ENCODE measurements at places on chromosomes 1 and 21. TPM values are rescaled to one million over a fixed set of nuclear protein-coding genes. Genes with fewer than 3 reads are reported as not detected.

LACTBL1 gene
- total RNA-seq: not detected

OR2L13 gene
- not detected for total RNA-seq

TCHHL1 gene
- not detected for total RNA-seq

DNA sequence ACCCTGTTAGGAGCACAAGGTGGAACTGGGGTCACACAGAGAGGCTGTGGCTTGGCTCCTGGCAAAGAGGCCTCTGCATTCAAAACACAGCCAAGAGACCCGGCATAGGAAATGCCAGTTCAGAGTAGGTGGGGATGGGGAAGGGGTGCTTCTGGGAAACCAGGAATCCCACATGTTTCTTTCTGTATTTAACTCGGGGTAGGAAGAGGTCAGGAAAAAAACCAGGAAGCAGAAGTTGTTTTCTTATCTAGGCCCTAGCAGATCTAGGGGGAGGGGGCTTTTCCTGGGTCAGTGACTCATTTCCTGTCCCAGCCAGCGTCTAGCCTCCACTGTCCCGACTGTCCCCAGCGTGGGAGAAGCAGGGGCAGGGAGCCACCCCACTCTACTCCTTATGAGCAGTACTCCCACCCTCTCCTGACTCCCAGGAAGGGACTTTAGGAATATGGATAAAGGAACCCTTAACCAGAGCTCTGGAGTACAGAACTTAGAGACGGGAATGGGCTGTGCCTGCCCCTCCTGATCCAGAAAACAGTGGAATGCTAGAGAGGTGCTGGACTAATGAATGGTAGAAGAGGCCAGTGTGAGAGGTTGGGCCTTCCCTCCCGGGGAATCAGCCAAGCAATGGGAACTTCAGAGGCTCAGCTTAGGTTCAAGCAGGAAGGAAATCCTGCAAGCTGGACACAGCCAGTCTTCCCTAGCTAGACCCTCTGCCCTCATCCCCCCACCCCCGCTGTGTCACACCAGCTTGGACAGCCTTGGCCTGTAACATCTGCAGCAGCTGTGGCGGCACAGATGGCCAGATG, 5.7 kb downstream of the FHL3 start:
- DNase-seq: peak; percentile 80
- H3K36me3 ChIP-seq: peaks cover 20% of the 10 kb centered on the region
- peaks cover 30% of the 10 kb centered on the region for H3K4me1 ChIP-seq
- peak overlapping the region; percentile 81 for H3K27ac ChIP-seq
